ENCODE measurements at places on chromosomes 7 and 10.

- DNase-seq, result no peak
These were observed 187.2 kb upstream of the CELF2 start for GRCh38 chr10:10830293-10830986.

DNA sequence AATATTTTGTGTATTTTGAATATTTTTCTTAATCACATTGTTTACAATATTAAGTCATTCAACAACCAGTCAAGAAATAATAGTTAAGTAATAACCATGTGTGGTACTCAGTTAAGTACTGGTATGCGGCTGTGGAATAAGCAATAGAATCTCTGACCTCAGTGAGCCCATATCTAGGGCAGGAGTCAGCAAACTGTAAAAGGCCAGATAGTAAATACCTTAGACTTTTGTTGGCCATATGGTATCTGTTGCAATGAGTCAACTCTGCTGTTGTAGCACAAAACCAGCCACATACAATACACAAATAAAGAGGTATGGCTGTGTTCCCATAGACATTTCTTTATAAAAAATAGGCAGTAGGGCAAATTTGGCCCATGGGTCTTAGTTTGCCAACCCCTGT, 311.6 kb upstream of the SEMA3A start:
- DNase-seq, result no peak

DNA sequence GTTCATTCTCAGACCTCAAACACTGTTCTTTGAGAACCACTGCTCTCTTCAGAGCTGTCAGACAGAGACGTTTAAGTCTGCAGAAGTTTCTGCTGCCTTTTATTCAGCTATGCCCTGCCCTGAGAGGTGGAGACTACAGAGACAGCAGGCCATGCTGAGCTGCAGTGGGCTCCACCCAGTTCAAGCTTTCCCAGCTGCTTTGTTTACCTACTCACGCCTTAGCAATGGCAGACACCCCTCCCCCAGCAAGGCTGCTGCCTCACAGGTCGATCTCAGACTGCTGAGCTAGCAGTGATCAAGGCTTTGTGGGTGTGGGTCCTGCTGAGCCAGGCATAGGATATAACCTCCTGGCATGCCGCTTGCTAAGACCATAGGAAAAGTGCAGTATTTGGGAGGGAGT, 80.5 kb upstream of the CYP2C9 start:
- no peak for DNase-seq

- DNase-seq, result no peak
These were observed 91.7 kb upstream of the MEOX2 start for GRCh38 chr7:15778191-15778590.

- DNase-seq, result no peak
These were observed 44.9 kb downstream of the BEND7 start for GRCh38 chr10:13483951-13484350.

- DNase-seq, result no peak
These were observed 243.0 kb downstream of the PLXDC2 start for GRCh38 chr10:20059084-20059835.

GRCh38 chr7:137371616-137372015, 28.1 kb upstream of the PTN start:
- no peak for DNase-seq

- DNase-seq, result no peak
These were observed 49.6 kb upstream of the SMNDC1 start for GRCh38 chr10:110354322-110354766.

DNA sequence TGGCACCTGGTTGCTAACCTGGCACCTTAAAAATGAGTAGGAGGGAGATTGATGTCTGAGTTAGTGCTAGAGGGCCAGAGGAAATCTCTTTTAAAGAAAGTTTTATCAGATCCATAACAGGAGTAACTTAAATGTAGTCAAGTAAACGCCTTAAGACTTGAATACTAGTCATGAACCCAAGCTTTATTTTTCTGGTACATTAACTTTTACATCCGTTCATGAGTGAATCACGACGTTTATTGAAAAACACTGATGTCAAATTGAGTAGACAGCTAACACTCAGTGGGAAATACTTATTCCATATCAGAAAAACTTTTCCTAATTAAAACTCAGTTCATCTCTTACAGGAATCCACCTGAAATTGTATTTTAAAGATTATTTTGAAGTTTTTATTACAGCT, 6.9 kb upstream of the LAMB1 start:
- no peak for DNase-seq

- no peak for DNase-seq
These were observed 18.9 kb downstream of the PLEKHA8 start for GRCh38 chr7:30047124-30047523.

DNA sequence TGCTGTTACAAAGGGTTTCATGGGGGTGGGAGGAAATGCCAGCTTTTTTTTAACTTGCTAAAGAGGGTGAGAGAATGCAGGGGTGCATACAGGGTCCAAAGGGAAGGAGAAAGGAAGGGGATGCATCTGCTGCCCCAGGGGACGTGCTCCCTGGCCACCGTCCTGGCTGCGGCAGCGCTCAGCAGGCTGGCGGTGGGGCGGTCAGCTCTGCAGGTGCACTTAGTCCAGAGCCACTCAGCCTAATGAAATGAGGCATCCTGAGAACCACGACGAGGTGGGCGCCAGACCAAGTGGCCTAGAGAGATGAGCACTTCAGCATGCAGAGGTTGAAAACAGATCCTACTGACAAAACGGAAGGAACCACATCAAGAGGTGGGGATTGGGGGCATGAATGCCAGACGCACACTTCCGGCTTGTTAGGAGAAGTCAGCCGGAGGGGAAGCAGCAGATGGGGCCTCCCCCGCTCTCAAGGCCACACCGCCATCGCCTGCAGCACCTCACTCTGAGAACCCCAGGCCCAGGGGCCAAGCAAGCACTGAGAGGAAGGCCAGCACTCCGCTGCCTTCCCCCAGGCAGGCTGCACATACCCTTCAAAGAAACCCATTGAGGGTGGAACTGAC, 94.5 kb downstream of the MAD1L1 start:
- no peak for DNase-seq

GRCh38 chr10:71383972-71384687, 12.6 kb upstream of the CDH23 start:
- DNase-seq, result no peak

- no peak for DNase-seq
These were observed 54.3 kb upstream of the KDM7A start for GRCh38 chr7:140230861-140231770.

- DNase-seq, result no peak
These were observed 33.6 kb downstream of the ZEB1 start for GRCh38 chr10:31352436-31353226.

DNA sequence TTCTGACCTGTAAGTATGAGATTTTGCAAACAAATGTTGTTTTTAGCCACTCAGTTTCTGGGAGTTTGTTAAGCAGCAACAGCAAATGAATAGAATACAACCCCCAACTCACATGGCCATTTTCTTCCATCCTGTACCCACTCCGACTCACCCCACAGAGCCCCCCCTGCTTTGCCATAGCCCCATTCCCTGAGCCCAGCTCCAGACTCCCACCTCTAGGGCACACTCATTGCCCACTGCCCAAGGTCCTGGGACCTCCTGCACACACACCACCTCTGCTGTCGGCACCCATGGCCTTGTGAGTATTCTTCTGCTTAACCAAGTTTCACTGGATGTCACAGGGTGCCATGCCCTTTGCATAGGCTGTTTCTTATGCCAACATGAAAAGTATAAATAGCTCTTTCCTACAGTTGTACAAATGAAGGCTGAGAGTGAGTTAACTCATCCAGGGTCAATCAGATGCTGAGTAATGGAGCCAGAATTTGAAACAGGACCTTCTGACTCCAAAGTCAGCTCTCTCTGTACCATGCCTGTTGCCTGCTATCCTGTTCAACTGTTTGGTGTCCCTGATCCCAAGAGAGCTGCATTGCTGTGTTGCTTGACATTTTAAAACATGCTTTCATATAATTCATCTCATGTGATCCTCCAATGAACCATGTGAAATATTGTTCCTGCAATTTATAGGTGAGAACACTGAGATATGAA, 367.8 kb upstream of the ZMIZ1 start:
- no peak for DNase-seq

- no peak for DNase-seq
These were observed 1305.4 kb upstream of the SORCS1 start for GRCh38 chr10:108469940-108470339.
